ENCODE measurements at places on chromosomes 4 and X.

DNA sequence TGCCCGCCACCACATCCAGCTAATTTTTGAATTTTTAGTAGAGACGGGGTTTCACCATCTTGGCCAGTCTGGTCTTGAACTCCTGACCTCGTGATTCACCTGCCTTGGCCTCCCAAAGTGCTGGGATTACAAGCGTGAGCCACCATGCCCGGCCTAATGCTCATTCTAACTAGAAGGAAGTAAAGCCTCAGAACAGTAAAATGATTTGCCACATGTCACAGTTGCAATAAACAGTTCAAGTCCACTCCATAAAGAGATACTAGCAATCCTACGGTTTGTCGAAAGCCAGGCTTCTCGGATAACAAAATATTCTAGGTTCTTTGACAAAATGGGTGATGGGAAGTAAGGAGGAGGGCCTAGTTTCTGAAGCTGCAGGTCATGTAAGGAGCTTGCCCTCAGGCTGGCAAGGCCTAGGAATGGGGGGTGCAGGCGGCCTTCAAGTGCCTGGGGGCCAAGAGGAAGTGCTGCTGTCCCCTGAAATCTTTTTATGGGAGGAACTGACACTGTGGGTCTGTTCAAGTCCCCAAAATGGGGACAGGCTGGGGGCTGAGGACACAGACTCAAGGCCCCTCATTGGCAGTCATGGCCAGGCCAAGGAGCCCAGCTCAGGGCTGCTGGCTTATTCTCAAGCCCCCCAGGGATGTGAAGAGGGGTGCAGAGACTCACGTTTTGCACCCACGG, 31.8 kb upstream of the ACSL1 start:
- H3K4me1 ChIP-seq, result no peaks in the 10 kb centered on the region
- no peaks in the 10 kb centered on the region for H3K36me3 ChIP-seq
- no peak overlapping the region for H3K27ac ChIP-seq
- no peaks in the 10 kb centered on the region for H3K27me3 ChIP-seq

- no peaks in the 10 kb centered on the region for H3K36me3 ChIP-seq
- DNase-seq, result no peak
- H3K4me1 ChIP-seq, result no peaks in the 10 kb centered on the region
- no peaks in the 10 kb centered on the region for H3K27me3 ChIP-seq
- no peak overlapping the region for H3K4me3 ChIP-seq
Observed at GRCh38 chr4:168685136-168685809, 188.4 kb downstream of the PALLD start.

DNA sequence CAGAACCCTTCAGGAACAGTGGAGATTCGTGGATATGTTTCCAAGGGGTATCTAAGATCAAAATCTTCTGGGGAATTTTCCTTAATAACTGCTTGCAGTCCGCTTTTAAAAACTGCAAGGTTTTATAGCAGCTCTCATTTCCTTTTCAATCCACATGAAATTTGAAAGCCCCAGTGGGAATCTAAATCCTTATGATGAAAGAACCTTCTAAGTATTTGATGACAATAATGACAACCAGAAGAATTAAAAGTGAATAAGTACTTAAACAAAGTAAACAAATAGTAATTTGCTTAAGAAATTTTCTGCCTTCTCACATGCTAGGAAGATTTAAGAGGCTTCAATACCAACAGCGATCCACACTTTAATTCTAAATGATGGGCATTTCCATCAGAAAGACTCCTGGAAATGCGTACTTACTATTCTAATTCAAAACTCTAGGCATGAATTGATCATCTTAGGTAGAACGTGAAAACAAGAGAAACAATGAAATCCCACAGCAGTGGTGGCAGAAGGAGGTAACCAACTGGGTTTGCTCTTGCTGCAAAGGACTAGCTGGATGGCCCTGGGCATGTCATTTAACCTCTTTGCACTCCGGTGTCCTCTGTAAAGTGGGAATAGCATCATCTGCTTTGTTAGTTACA, 37.6 kb upstream of the S100G start:
- no peak overlapping the region for H3K27ac ChIP-seq
- H3K4me3 ChIP-seq, result no peak overlapping the region
- peaks cover 6% of the 10 kb centered on the region for H3K36me3 ChIP-seq
- no peaks in the 10 kb centered on the region for H3K4me1 ChIP-seq

DNA sequence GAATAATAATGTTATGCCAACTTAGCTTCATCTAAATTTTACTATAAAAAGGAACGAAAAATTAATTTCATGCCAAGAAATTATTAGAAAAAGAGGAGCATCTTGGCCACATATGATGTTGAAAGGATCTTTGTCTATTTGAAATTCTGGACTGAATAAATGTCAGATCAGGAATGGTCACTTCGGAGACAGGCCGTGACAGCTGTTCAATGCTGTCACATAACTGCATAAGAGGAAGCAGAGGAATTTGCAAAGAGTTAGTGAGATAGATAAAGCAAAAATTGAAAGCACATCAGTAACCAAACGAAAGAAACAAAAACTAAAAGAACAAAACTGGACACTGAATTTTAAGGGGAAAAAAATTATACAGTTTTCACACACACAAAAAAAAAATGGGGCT, 100.9 kb downstream of the GASK1B start:
- H3K4me3 ChIP-seq, result no peak overlapping the region
- H3K4me1 ChIP-seq, result no peaks in the 10 kb centered on the region
- H3K27ac ChIP-seq, result no peak overlapping the region
- H3K36me3 ChIP-seq, result no peaks in the 10 kb centered on the region
- H3K27me3 ChIP-seq, result no peaks in the 10 kb centered on the region
- no peak for DNase-seq
